T-helper 2 cell (primary cell): ENCODE measurements at places on chromosomes 4 and X.

DNA sequence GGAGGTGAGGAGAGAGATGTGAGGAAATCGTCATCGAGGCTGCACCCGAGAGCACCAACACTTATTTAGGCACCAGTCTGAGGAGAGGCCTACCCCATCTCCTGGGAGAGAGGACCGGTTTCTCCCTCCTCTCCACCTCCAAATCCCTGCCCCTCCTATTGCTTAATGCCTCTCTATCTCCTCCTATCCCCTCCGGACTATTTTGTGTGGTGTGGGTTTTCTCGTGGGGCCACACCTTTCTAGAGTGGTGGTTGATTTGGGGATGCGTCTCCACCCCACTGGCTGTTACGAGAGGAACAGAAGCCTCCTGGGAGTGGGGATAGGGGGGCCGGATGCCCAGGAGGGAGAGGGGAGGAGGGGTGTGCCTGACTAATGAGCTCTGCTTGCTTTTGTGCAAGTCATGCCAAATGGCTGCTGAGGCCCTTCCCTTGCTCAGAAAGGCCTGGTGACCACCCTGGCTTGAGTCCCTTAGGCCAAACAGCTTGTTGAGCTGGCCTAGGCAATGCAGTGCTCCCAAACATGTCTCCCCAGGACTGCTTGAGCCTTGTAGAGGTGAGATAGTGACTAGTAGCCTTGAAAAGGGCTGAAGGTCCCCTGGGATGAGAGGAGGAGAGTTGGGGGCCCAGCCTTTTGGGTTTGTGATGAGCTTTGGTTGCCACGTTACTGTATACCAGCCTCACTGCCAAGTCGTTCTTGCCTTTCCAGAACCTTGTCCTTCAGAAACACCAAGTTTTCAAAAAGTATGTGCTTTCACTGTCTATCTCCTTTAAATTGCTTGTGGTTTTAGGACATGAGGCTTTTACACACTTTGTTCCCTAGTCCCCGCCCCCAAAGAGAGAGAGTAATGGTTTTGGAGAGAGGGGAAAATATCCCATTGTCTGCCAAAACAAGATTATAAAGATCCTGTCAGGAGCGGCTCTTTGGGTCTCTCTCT is 1.2 kb downstream of the MSN start:
- peak; percentile 29 for DNase-seq

DNA sequence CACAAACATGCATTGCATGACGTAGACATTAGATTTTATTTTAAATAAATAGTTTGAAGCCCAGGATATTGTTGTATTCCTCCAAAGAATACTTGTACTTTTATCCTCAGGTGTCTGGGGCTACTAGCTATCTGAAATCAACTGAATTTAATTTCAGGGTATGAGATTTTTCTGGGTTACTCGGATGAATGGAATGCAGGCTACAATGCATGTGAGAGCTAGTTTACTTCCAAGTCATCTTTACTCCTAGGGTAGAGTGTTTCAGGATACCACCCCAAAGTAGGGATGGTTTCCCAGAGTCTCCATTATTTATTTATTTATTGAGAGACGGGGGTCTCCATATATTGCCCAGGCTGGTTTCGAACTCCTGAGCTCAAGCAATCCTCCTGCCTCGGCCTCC is 66.4 kb downstream of the HPRT1 start:
- DNase-seq: no peak

GRCh38 chr4:153748378-153748777 is 11.4 kb downstream of the RNF175 start:
- no peak for DNase-seq

GRCh38 chr4:151824656-151825055 is 63.8 kb upstream of the GATB start:
- DNase-seq: no peak

DNA sequence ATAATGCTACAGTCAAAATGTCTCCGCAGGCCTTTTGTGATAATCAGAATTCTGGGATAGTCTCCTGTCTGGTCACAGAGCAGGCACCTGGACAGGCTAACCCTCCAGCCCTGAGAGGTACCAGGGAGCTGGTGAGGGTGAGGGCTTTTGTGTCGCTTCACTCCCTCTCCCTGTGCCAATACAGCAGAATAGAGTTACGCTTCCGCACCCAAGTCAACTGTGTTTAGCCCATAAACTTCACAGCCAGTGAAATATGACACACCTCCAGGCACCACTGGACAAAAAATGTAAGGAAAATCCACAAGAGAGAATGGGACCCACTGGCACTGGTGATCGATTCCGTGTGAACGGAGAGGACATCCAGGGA is 1.3 kb downstream of the GAK start:
- no peak for DNase-seq

DNA sequence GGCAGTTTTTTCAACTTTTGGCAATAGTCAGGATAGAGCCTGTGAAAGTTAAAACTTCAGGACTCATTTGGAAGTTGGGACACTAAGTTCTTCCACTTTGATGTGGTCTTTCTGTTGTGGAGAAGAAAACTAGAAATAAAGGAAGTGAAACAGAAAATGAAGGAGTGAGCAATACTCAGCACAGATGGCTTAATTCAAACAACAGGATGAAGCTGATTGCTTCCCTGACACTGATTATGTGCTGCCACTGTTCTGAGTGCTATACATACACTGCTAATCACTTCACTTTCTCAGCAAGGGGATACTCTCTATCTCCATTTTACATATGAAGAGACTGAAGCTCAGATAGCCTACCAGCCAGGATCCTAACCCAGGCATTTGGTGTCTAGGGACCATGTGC is 235.1 kb upstream of the CPEB2 start:
- DNase-seq: no peak
